ENCODE measurements at places on chromosomes 16 and 17.
A peak's percentile ranks its signal among the peaks of the same experiment; 100 is the strongest.

- DNase-seq, result no peak
Measured at GRCh38 chr16:56241596-56241995, 50.3 kb downstream of the GNAO1 start.

- no peak for DNase-seq
Measured at GRCh38 chr17:11503308-11504035, 94.8 kb upstream of the DNAH9 start.

- no peak for DNase-seq
Measured at GRCh38 chr16:24035127-24035842, 199.5 kb downstream of the PRKCB start.

DNA sequence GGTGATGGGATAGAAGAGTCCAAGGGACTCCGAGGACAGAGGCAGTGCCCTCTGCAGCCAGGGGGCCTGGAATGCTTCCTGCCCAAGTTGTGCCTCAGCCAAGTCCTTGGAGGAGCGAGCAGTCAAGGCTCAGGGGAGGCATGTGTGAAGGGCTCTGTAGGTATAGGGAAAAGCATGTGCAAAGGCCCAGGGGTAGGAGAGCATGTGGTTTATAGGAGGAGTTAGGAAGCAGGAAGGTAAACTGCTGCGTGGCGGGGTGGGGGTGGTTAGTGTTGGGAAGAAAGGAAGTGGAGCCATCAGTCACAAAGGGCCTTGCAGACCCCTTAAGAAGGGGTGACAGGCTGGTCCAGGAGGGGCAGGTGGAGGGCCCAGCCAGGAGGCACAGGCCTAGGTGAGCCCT is 7.2 kb downstream of the POLR3E start:
- no peak for DNase-seq

DNA sequence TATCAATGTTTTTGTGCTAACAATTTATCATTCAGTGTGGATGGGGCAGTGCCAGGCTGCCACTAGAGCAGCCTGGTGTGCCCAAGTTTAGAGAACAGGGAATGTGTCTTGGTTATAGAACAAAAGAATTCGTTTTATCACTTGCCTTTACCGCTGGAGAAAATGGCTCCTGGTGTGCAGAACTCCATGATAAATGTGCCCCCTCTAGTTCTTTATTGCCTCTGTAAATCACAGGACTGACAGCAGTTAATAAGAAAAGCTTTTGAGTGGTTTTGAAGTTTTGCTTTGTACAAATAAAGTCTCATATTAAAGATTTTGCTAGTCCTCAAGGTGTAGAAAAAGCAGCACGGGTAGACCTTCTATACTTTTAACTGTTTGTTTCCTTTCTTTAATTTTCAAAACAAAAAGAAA is 28.2 kb upstream of the PSMD7 start:
- DNase-seq, result no peak

- DNase-seq, result no peak
Measured at GRCh38 chr16:2428051-2428783, 1.0 kb upstream of the CCNF start.

GRCh38 chr16:88437367-88437964 is 15.6 kb upstream of the ZFPM1 start:
- peak; percentile 60 for DNase-seq

DNA sequence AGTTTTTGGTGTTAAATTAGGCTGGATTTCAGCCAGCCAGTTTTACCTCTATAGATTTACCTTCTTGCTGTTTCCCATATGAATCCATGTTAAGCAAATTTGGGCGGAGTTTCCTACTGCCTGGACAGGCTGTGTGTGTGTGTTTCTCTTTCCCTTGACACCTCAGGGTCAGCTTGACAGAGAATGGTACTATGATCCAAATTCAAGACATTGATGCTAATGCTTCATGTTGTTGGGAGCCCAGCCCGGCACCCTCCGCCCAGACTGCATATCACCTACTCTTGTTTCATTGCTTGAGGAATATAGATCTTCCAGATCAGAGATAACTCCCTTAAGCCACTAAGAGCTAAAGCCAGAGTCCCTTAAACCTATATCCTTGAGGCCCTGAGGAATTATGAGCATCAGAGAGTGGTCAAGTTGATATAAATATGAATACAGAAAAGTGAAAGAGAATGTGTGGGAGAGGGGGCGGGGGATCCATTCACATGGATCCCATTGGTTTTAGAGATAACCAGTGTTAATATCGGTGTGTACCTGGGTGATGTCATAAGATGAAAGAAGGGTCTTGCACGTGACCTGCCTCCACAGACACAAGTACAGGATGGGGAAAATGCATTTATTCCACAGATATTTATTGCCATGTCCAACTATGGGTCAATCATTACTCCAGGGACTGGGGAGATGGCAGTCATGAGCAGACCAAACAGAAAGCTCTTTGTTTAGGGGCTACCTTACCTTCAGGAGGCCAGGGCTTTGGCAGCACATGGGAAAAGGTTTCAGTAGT is 69.7 kb downstream of the WIPI1 start:
- DNase-seq, result no peak
